ENCODE measurements at places on chromosomes 11 and 22. TPM values are rescaled to one million over a fixed set of nuclear protein-coding genes. Genes with fewer than 3 reads are reported as not detected.

The OR51I1 gene
- not detected for total RNA-seq

The IL18 gene
- total RNA-seq: 0.39 TPM

The CDHR5 gene
- not detected for total RNA-seq

The INPP5J gene
- not detected for total RNA-seq

The ANGPTL5 gene
- 60.3 TPM for total RNA-seq

The POGLUT3 gene
- 79.8 TPM for total RNA-seq

The OLFML1 gene
- 1.3 TPM for total RNA-seq

The HOATZ gene
- total RNA-seq: not detected

The UPB1 gene
- total RNA-seq: not detected

The UBQLNL gene
- 0.65 TPM for total RNA-seq

The RBX1 gene
- total RNA-seq: 44.6 TPM

The PHLDB1 gene
- 113 TPM for total RNA-seq

The BAIAP2L2 gene
- total RNA-seq: 0.65 TPM

The KRTAP5-9 gene
- not detected for total RNA-seq

The FDXACB1 gene
- total RNA-seq: 1.7 TPM

The MYO7A gene
- 0.22 TPM for total RNA-seq

The MFRP gene
- total RNA-seq: not detected

The DUSP8 gene
- 0.39 TPM for total RNA-seq

The SPDYC gene
- total RNA-seq: not detected

The OOSP3 gene
- not detected for total RNA-seq

The CHID1 gene
- 48.3 TPM for total RNA-seq

The SEZ6L gene
- 0.11 TPM for total RNA-seq

The TAGLN gene
- 331 TPM for total RNA-seq

The HEPHL1 gene
- not detected for total RNA-seq

The DKK3 gene
- total RNA-seq: 118 TPM

The KRTAP5-10 gene
- total RNA-seq: not detected

The GAL3ST3 gene
- total RNA-seq: 0.32 TPM

The BTBD18 gene
- total RNA-seq: not detected

The RAB39A gene
- total RNA-seq: not detected

The PKNOX2 gene
- total RNA-seq: 4.6 TPM

The OR5P2 gene
- total RNA-seq: not detected

The TPCN2 gene
- total RNA-seq: 14.1 TPM

The OR5M3 gene
- not detected for total RNA-seq

The MPPED2 gene
- total RNA-seq: 3.4 TPM

The MED19 gene
- total RNA-seq: 15.4 TPM

The TCN1 gene
- total RNA-seq: not detected

The SAA2 gene
- 0.13 TPM for total RNA-seq

The SRPRA gene
- 109 TPM for total RNA-seq

The PDGFB gene
- 0.32 TPM for total RNA-seq
